Endodermal cell (in vitro differentiated cells): ENCODE measurements at places on chromosomes 5 and 9.

DNA sequence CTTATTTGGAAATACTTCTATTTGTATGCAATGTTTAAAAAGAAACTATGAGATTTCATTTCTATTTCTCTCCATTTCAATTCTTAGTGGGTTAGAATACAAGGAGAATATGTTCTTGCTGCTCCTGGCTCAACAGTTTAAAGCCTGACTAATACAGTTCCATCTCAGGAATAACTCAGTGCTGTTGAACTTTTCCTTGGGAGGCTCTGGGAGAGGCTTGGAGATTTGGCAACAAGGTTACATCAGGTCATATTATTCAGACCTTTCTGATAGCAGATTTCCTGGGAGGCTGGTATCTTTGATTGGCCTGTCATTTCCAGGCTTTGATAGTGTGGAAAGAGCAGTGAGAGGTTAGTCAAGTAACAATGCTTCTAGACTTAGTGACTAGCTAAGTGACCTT lies 481.7 kb upstream of the KLF4 start:
- DNase-seq, result no peak

DNA sequence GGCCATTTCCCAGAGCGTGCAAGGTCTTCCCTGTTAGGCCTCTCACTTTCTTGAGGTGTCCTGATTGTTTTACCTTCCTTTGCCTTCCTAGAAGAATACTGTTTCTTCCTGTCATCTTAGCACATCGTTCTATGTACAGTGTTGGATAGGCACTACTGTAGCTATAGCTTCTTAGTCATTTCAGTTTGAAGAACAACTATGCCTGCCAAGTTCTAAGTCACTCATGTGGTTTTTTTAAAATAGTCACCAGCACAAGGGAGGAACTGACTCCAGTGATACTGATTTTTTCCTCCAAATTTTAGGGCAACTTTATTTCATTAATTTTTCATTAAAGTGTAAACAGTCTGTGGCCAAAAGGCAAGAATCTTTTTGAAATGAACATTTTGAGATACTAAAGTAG lies 122.4 kb upstream of the NR5A1 start:
- no peak for DNase-seq

GRCh38 chr5:55021410-55021809 lies 2.6 kb upstream of the GZMK start:
- DNase-seq, result no peak

DNA sequence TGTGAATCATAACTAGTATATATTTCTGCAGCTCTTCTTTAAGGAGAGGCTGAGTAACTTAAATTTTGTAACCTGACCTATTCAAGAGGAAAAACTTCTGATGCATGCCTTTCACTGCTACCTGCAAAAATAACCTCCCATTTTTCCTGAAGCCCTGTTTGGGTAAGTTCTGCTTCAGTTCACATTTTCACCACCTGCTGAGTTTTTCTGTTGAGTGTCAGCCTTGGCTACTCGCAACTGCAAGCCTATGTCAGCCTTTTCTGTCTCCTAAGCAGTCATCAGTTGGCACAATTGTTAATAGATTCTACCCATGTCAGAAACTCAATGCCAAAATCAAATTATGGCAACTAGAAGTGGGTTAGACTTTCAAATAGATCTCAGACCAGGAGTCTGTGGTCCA lies 8.2 kb upstream of the TNFAIP8 start:
- DNase-seq, result no peak

GRCh38 chr9:21294364-21294774 lies 10.7 kb downstream of the IFNA5 start:
- DNase-seq, result no peak

DNA sequence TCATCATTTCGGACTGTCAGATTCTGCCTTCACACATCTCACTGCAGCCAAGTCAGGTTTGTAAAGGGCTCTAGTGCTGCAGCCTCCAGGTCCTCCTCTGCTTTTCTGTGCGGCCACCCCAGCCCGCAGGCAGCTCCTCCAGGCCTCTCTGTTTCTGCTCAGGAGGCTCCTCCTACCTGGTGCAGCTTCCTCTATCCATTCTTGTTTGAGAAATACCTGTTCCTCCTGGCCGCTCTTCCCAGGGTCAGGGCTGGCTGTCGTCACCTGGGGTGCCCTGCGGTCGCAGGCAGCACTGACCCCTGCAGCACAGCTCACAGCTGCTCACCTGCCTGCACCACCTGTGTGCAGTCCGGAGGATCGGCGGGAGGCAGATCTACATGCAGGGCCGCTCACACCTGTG lies 387.7 kb upstream of the IRX4 start:
- DNase-seq, result peak; percentile 53

DNA sequence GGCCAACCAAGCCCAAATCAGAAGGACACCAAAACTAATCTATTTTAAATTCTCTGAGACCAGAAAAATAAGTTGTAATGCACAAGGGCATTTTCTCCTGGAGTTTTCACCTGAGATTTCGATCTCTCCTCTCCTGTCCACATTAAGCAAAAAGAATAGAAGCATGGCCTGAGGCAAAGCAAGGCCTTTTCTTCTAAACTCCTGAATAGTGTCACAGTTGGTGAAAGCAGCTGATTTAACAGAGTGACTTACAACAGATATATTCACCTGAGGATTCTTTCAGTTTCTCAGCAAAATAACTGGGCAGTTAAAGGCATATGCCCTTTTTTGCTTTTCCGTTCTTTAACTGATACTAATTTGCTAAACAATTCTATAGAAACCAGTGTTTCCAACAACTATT lies 547.7 kb downstream of the EFNA5 start:
- DNase-seq, result no peak

DNA sequence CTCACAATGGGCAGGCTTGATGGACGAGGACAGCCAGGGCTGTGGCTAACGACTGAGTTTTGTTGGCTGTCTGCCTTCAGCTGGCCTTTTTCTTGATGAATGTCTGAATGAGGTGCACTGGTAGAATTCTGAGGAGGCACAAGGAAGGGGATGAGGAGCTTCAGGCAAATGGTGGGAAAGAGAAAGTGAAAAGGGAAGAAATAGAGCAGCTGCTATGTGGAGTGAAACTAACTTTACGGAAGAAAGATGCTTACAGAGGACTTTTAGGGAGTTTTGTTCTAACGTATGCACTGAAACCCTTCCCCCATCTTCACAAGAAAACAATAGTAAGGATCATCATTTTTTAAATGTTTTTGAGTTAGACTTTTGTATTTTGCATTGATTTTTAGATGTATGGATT lies 45.3 kb downstream of the OR2K2 start:
- DNase-seq, result no peak

GRCh38 chr9:78971540-78971939 lies 600.2 kb upstream of the TLE4 start:
- peak; percentile 55 for DNase-seq

GRCh38 chr5:151672516-151672915 lies 14.2 kb downstream of the SPARC start:
- DNase-seq, result no peak

- no peak for DNase-seq
These were observed 25.7 kb upstream of the INSYN2B start for GRCh38 chr5:170006021-170006420.

- no peak for DNase-seq
These were observed 5.5 kb downstream of the KCNT1 start for GRCh38 chr9:135707252-135708138.

DNA sequence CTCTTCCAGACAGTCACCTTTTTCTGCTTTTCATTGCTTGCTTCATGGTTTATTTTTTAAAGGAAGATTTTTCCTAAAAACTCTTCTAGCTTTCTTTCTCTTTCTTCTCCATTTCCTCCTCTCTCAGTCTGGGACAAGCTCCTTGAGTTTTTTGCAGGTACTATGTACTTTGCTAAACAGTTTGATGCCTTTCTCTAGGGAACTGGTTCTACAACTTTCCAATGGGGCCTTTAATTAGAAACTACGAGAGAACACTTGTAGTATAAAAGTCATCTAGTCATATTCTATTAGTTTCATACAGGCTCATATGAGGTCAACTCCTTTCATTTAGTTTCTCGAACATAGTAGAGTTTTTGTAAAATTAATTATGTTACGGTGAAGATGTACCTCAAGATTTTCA lies 189.6 kb downstream of the DOCK8 start:
- no peak for DNase-seq

- DNase-seq, result no peak
These were observed 27.2 kb downstream of the DEPDC1B start for GRCh38 chr5:60672693-60673264.

GRCh38 chr5:54579591-54580295 lies 62.2 kb downstream of the SNX18 start:
- no peak for DNase-seq

- no peak for DNase-seq
These were observed 24.1 kb downstream of the PCSK1 start for GRCh38 chr5:96408841-96409538.

DNA sequence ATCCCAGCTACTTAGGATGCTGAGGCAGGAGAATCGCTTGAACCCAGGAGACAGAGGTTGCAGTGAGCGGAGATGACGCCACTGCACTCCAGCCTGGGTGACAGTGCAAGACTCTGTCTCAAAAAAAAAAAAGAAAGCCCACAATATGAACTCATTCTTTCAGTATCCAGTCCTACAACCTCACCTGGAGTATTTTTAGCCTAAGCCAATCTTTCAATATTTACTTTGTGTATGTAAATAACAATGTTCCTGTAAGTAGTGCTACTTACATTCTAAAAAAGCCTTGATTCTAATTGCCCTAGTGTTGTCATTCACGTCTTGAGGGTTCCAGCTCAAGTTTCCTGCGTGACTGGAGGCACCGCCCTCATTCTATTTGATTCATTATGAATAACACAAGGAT lies 62.0 kb downstream of the BHMT start:
- no peak for DNase-seq
